ENCODE measurements at places on chromosomes 16 and 17.

- no peak for DNase-seq
Measured at GRCh38 chr17:40827746-40828453, 5.5 kb upstream of the KRT10 start.

- no peak for DNase-seq
Measured at GRCh38 chr16:55506708-55507107, 2.2 kb upstream of the LPCAT2 start.

DNA sequence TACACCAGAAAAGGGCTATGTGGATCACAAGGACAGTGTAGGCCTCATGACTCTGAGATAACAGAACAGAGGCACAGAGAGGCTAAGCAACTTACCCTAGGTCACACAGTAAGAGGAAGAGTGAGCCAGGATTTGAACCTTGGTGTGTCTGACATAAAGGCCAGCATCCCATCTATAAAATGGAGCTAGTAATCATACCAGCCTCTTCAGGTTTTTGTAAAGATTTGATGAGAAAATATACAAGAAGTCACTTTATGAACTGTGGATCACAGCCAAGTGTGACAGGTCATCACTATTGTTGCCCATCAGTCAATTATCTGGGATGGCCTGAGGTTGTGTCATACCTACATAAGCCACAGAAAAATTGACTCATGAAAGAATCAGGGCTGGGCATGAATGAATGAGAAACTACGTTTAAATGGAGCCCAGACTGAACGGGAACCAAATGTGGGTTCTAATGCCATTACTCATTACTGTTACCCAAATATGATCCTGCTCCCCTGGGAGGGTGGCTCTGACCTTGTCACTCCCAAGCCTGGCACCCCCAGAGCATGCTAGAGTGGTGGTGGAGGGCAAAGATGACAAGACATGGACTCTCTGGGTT lies 21.0 kb downstream of the FBXO39 start:
- no peak for DNase-seq

DNA sequence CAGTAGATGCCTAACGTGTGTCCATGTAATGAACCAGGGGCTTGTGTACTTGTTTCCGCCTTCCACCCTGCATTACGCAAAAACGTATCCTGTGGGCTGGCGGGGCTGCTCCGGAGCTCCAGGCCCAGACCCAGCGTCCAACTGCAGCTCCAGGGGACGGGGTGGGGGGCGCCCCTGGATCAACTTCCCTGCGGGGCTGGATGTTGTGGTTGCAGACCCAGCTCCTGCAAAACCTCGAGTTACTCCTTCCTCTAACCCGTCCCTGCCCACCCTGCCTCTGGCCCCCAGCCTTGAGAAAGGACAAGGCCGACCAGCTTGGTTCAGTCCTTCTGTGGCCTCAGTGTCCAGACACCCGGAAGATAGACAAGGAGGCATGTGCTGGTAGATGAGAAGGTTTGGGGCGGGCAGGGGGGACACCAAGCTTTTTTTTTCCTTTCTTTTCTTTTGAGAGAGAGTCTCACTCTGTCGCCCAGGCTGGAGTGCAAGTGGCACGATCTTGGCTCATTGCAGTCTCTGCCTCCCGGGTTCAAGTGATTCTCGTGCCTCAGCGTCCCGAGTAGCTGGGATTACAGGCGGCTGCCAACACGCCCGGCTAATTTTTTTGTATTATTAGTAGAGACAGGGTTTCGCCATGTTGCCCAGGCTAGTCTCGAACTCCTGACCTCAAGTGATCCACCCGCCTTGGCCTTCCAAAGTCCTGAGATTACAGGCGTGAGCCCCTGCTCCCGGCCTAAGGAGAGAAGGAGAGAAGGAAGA lies 731 bp upstream of the EXOC7 start:
- DNase-seq: no peak

DNA sequence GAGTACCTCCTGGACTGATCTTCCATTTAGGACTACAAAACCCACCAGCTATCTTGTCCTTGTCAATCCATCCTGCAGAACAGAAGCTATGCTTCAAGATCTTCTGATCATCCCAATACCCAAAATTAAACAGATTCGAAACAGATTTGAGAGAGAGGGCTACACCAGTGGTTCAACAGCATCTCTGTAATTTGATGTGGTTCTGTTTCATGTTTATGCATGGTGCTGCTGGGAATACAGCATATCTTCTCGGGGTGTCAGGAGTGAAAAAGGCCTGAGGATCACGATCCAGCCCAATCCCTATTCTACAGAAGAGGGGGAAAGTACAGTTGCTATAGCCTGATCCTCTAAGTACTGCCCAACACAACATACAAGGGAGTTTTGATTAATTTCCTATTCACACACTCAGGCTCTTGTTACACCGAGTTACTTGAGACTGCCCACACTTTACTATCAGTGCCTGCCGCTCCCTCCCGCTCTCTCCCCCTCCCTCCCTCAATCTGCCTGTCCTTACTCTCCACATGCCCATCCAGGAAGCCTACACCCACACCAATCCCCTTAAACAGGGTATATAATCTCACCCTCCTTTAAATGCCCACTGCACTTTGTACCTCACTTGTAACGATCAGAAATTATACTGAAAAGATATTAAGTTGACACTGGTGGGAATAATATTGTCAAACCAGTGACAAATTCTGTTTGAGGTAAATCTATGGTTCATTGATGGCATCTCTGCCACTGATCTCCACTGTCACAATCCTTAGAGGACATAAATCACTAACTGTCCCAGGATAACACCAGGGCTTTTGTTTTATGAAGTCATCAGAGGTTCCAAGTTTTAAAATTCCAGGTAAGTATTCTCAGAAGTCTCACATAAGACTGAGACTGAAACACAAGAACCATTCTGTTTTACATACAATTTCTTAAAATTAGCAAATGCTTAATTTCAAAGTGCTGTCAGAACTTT lies 89.3 kb upstream of the PLEKHM1 start:
- DNase-seq: no peak

GRCh38 chr17:81537343-81537855 lies 9.2 kb downstream of the FSCN2 start:
- no peak for DNase-seq

DNA sequence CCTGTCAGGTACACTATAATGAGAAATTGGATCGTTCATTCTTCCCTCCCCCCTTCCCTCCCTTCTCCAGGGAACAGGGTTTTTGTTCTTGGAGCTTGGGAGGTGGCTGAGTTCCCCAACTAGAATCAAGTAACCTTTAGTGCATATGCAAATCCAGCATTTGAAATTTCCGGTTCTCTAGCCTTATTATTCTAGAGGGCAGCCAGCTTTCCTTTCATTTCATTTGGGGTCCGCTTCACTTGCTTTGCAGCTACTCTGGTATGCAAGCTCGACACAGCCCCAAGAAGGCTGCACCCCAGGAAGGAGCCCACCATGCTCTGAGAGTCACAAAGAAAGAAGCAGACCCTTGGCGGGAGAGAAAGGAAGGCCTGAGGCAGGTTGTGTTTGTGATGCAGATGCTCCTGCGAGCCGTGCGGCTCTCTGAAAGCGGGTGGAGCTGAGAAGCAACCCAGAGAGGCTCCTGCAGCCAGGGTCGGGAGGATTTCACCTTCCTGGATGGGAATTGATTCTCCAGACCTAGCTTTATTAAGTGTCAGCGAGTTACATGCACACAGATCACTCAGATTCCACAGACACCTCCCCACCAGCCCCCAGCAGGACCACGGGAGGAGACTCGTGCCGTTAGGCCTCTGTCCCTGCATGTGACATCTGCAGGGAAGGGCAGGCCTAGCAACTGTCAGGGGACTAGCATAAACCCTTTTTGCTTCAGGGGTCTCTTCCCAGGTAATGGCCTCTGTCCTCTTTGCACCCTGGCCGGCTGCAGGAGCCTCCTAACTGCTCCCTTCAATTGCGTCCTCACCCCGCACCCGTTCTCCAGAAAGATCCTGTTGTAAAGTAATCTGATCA lies 34.5 kb downstream of the PMM2 start:
- no peak for DNase-seq

DNA sequence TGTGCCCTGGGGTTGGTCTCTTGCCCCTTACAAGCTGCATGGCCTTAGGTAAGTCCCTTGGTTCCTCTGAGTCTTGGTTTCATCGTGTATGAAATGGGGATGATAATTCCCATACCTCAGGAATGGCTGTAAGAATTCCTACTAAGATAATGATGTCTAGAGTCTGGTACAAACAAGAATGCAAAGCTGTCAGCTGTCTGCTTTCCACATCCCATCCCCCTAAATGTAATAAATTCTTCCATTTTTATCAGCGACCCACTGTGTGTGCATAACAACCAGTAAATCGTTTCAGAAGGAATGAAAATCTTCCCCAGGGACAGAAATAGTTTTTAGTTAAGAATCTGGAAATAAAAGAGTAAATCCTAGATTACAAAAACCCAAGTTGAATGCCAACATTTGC lies 95.4 kb downstream of the CPPED1 start:
- DNase-seq: no peak

DNA sequence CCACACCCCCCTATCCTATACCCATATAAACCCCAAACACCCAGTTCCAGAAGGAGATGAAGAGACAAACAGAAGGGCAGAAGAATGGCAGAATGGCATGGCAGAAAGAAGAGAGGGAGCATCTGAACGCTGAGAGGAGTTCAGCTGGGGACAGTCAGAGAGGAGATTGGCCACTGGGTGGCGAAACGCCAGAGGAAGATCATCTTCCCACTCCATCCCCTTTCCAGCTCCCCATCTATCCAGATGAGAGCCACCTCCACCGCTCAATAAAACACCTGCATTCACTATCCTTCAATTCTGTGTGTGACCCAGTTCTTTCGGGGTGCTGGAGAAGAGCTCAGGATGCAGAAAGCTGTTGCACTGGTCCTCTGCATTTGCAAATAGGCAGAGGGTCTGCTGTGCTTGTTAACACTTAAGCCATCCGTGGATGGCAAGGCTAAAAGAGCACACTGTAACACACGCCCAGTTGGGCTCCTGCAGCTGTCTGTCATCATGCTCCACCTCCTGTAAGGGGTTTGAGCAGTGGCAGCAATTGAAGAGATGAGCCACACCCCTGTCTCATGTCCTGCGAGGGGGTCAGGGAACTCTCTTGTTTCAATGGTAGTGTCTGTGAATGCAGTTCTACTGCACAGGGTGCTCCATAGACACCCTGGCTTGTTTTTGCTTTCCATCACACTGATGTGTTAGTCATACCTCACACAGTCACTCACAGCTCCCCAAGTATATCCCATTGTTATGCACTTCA lies 1034.8 kb upstream of the RBFOX1 start:
- no peak for DNase-seq

- DNase-seq: no peak
Measured at GRCh38 chr16:57127037-57127763, 34.8 kb downstream of the CPNE2 start.

GRCh38 chr16:11250091-11250785 lies 5.8 kb downstream of the SOCS1 start:
- DNase-seq: no peak

DNA sequence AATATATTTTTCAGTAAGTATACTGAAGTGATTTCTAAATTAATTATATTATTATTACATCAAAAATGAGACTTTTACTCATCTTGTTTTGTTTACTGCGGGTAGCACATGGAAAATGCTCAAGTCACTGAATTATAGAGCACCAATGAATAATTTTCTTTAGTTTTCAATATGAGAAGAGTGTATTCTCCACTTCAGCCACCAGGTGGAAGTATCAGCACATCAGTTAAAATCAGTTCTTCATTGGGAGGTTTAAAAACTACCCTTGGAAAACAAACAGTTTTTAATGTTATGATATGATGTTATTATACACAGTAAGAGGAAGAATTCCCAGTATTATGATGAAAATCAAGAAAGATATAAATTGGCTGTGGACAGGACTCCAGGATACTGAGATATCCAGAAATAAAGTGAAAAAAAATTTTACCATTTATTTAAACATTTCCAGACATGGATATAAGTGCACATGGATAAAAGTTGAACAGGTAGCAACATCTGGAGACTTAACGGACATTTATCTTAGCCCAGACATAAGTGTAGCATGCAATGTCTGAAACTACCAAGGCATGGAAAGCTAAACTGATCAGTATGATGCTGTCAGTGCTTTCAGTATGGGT lies 467.3 kb downstream of the KCNJ2 start:
- no peak for DNase-seq

DNA sequence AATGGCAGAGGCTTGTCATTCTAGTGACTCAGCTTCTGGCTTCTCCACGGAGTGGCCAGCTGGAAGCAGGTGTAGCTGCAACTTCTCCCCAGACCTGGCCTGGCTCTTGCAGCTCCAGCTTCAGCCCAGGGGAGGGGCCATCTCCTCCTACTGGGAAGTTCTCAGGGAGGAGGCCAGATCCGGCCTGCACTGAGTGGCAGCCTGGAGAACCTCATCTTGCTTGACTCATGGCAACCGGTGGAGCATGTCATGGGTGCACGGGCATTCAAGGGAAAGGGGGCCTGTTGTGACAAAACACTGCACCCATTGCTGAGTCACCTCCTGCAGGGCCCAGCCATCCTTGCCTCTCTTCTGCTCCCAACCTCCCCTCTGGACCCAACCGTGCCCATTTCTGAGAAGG lies 273.9 kb upstream of the MAF start:
- DNase-seq: no peak

DNA sequence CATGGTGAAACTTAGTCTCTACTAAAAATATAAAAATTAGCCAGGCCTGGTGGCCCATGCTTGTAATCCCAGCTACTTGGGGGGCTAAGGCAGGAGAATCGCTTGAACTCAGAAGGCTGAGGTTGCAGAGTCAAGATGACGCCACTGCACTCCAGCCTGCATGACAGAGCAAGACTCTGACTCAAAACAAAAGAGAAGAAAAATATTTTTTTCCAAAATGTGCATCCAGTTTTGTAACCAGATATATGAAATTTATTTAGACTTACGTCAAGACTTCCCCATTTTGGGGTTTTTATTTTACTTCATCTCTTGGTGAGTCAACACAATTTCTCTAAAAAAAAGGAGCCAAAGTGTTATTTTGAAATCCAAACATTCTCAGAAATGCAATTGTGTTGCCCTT lies 5.5 kb upstream of the TM4SF5 start:
- DNase-seq: no peak

DNA sequence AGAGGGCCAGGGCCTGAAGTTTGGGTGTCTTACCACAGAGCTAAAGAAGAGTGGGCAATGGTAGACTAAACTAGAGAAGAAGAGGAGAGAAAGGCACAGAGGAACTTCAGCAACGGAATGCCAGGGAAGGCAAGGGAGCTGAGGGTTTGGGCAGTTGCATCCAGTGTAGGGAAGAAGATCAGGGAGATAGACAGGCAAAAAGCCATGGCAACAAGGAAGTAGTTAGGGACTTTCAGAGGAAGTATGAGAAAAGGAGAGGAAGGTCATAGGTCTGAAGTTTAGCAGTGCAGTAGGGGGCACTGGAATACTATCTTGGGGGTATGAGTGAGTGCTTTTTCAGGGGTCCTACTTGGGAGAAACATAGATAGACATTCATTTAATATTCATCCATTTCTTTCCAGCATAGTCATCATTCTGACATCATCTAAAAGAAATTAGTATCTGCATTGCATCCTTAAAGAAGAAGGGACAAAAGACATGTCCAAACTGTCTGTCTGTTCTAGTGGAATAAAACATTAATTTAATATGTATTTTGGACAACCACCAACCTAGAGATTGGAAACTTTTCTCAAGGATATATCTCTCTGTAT lies 2.2 kb upstream of the NF1 start:
- DNase-seq: no peak

DNA sequence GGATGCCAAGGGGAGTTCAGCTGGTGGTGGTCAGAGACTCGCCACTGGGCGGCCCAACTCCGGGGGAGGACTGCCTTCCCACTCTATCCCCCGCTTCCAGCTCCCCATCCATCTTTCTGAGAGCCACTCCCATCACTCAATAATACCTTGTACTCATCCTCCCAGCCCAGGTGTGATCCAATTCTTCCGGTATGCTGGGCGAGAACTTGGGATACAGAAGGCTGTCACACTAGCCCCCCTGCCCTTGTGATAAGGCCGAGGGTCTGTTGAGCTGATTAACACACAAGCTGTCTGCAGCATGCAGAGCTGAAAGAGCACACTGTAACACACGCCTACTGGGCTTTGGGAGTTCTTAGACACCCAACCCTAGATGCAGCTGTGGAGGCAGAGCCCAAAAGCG lies 460.4 kb upstream of the EEF2KMT start:
- no peak for DNase-seq

All from activated CD8-positive, alpha-beta memory T cell treated with anti-CD3 and anti-CD28 coated beads for 4 hours (primary cell).